ENCODE measurements at places on chromosomes 11 and 22.
A peak's percentile ranks its signal among the peaks of the same experiment; 100 is the strongest.

GRCh38 chr11:118841469-118842242, 42.0 kb upstream of the CXCR5 start:
- no peak for DNase-seq

DNA sequence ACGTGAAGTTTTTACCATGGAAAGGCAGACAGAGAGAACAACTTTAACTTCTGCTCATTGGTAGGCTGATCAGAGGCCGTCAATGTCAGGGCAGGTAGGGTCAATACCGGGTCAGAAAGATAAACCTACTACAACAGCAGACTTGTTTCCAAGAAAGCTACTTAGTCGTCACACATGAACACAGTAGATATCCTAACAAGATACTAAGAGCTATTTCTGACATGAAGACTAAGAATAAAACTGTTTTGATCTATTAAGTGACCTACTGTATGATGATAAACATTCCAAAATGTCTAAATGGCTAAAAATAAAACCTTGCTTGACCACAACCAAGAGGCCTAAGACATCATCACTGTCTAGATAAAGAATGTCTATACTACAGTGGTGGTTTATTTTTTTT, 231.3 kb downstream of the CADM1 start:
- DNase-seq: no peak

DNA sequence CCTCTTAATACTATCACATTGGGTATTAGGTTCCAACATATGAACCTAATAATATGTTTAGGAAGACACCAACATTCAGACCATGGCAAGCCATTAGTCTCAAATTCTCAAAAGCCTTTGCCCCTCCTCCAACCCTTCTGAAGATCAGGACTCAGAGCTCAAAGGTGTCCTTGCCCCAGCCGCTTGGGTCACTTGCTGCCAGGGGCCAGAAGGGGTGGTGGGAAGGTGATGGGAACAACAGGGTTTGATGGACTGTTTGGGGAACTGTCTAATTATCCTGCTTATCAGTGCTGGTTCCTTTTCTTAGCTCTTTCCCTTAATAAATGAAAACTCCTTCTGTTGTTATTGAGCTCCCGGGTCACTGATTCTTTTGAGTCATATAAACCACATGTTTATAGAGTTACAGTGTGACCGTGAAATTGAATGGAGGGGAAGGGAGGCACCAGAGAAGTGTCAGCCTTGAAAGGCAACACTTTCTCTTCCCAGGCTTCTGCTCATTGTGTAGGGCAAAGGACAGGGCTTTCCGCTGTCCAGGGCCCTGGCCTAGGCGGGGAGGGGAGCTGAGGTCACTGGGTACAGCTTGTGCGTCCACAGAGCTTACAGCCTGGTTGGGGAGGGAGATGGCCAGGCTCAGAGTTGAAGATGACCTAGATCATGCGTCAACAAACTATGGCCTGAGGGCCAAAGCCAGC, 105.1 kb downstream of the FBXO7 start:
- DNase-seq: no peak

DNA sequence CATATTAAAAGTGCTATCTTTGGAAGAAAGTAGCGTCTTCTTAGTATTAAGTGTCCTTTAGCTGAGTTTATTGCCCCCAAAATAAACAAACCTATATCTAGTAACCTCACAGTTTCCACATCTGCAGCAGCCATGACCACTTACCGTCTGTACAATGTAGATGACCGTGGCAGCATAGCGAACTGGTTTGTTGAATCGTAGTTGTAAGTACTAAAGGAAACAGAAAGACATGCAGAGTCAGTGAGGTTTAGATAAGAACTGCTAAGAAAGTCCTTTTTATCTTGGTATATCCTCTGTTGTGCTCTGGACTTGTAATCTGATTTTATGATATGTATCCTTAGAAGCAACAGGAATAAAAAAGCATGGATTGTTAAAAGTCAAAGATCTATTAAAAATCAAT, 9.4 kb downstream of the SLC5A12 start:
- no peak for DNase-seq

- no peak for DNase-seq
Measured at GRCh38 chr22:47102081-47102480, 339.6 kb downstream of the TBC1D22A start.

GRCh38 chr11:44596525-44597276, 31.2 kb downstream of the CD82 start:
- no peak for DNase-seq

DNA sequence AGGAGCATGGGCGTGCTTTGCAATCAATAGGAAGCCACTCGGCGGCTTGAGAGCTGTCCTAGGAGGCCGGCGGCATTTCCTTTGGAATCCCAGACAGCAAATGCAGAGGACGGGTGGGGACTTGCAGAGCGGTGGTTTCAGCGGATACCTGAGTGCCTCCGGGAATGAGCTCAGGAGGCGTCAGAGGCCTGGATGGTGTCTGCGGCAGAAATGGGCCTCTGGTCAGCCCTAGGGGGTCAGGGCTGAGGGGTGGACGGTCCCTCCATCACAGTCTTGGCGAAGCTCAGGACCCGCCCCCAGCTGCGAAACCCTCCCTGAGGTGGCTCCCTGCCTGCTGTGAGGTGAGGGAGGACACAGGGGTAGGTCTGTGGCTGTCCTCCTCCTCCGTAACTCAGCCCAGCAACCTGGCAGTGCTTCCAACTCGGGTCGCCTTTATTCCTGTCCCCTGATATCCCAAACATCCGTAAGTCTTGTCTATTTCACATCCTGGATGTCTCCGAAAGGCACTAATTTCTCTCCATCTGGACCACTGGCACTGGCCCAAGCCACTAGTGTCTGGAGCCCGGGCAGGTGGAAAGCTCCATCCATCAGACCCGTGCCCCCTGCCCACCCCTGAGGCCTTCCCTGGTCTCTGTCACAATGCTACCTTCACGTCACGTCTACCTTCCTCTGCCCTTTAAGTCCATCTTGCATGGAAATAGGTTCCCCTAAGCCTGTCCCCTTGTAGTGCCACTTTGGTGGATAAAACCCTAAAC, 686.6 kb downstream of the BRD1 start:
- DNase-seq: no peak

- no peak for DNase-seq
Measured at GRCh38 chr11:10694486-10695239, 1.1 kb upstream of the IRAG1 start.

GRCh38 chr11:67545280-67545679, 22.0 kb upstream of the CABP2 start:
- no peak for DNase-seq

- DNase-seq: no peak
Measured at GRCh38 chr11:114026355-114026754, 33.2 kb upstream of the ZBTB16 start.

GRCh38 chr11:117519170-117519569, 191.5 kb downstream of the CEP164 start:
- DNase-seq: no peak

DNA sequence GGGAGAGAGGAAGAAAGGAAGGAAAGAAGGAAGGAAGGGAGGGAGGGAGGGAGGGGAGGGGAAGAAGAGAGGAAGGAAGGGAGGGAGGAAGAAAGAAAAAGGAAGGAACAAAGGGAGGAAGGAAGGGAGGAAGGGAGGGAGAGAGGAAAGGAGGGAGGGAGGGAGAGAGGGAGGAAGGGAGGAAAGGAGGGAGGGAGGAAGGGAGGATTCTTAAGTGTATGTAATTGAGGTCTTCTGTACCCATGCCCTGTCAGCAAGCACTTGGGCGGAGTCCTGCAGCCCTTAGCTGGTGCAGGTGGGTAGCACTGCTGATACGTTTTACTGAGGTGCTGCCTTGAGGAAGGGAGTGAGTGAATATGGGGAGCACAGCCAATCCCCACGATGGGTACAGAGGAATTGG, 56.9 kb upstream of the RASD2 start:
- DNase-seq: no peak

DNA sequence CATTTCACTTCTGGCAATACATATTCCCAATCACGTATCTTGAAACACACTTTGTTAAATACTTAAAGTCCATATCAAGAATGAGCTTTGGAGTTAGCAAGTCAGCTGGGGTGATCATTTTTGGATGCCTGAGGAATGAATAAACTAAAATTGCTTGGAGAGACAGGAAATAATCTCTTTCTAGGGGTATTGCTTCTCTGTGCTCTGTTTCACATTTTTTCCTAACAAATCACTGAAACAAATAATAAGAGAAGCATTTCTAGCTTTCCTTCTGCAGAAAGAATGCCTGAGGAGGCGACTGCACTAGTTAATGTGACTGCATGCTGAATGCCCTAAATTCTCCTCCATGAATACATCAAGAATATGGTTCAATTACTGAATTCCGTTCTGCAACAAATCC, 541.4 kb upstream of the CCDC90B start:
- DNase-seq: no peak

GRCh38 chr11:36996795-36997194, 398.8 kb upstream of the RAG2 start:
- DNase-seq: no peak

DNA sequence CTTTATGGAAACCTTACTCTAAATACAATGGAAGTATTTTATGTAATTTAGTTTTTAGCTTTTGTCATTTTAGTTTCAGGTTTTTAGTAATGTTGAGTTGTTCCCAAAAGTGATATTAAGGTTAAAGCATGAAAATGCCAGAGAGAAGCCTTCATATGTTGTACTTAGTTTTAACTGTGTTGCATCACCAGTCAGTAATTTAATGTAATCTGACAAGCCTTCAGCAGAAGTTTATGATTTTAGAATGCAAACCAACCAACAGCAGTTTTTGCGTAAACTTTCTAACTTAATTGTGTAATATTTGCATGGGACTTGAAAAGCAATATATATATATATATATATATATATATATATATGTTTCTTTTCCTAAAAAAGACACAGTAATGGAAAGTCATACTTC, 110.6 kb downstream of the MSANTD4 start:
- DNase-seq: no peak

- DNase-seq: no peak
Measured at GRCh38 chr11:126137136-126137535, 74.3 kb downstream of the RPUSD4 start.

DNA sequence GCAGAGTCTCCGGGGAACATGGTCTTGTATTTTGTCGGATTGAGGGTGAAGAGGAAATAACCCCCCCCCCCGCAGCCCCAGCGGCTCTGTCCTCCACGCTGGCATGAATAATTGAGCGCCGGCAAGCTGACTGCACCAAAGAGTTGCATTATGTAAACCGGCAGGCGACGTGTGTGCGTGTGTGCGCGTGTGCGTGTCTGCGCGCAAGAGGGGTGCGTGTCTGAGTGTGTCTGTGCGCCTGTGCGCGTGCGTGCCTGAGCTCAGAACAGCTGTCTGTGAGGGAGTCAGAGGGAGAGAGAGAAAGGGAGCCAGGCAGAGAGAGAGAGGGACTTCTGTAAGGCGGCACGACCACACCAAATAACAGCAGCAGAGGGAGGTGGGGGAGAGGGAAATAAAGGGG, 94.4 kb downstream of the SCN3B start:
- DNase-seq: no peak

DNA sequence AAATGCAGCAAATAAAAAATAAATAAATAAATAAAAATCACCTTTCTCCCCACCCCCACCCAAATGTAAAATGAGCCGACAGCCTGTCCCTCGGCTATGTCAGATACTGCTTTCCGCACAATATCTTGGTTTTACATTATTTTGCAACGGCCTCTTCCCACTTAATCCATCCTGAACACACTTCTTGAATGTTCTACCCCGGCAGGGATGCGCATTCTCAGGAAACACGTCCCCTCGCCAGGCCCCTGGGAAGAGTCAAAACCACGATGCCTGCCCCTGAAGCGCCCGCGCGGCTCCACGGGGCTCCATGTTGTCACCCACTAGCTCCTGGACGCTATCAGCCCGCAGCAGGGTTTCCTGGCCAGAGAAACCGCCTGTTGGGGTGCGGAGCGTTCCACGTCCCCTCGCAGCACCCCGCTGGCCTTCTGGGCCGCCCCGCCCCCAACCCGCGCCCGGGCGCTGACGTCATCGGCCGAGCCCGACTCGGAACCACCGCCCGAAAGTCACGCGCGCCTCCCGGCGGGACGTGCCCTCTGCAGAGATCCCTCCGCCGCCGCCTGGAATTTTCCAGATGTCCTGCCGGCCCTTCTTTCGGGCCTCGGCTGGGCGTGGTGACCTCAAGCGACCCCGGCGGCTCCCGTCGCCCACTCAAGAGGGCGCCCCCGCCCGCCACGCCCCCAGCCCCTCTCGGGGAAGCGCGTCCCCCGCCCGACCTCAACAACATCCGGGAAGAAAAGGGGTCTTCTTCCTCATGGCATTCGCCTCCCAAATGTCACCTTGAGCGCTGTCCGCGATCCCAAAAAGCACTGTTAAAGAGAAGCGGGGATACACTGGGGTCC, 585 bp upstream of the NEAT1 start:
- peak; percentile 92 for DNase-seq

- no peak for DNase-seq
Measured at GRCh38 chr11:14642873-14643696, 519 bp upstream of the PDE3B start.

- peak; percentile 12 for DNase-seq
Measured at GRCh38 chr22:22558972-22559603, at the start of gene PRAME. Gene PRAME (minus strand): TSS chr22:22559265. CDS start chr22:22556832, 2,433 bp downstream.

DNA sequence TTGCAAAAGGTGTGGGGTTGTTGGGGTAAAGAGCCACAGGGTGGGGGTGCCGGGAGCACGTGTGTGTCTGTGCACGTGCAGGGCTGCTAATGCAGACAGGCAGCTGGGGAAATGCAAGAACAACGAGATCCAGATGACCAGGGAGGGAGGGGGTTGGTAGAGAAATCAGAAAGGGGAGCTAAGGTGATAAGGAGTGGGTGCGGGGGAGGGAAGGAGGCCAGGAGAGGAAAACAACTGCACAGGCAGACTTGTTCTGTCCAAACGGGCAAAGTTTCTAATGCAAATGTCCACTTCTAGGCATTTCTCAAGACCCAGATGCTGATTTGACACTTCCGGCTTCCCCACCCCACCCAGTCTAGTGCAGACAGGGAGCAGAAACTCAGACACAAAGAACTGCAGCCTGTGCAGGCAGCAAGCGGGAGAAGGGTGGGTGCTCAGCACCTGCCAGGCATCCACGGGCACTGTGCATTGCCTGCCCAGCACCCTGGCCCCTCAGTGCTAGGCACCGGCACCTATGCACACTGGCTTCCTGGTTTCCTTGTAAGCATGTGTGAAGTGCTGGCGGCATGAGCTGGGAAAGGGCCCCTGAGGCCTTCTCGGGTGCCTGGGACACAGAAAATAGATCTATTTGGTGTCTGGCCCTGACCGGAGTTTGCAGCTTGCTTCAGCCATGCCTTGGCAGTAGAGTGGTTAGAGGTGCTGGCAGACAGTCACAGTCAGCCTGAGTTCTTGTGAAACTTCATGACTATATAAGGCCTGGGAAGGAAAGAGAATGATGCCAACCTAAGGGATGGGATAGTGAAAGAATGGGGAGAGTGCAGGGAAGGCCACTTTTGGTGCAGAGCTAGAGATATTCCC, 220.1 kb upstream of the SORL1-AS1 start:
- DNase-seq: no peak

GRCh38 chr11:88404932-88405710, 67.6 kb upstream of the CTSC start:
- DNase-seq: no peak

- no peak for DNase-seq
Measured at GRCh38 chr22:50267591-50268390, 2.4 kb downstream of the MAPK11 start.

GRCh38 chr11:8219257-8220021, 44.2 kb downstream of the LMO1 start:
- DNase-seq: no peak

Measured in neuronal stem cell (in vitro differentiated cells).